Mesothelial cell of epicardium (in vitro differentiated cells): ENCODE measurements at places on chromosomes 3 and 15.
A peak's percentile ranks its signal among the peaks of the same experiment; 100 is the strongest.

DNA sequence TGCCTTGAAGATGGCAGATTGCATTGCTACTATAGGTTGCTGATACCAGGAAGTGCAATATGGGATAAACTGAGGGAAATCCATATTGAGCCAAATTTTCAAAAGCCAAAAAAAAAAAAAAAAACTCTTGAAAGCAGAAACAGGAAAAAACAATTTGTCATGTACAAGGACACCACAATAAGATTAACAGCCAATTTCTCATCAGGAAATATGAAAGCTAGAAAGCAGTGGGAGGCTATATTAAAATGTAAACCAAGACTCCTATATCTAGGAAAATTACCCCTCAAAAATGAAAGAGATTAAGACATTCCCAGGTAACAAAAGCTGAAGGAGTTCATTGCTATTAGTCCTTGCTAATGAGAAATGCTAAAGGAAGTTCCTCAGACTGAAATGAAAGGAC is 462.8 kb upstream of the DPH6 start:
- DNase-seq, result no peak

GRCh38 chr3:42612928-42613327 is 12.4 kb downstream of the NKTR start:
- DNase-seq, result no peak

- DNase-seq, result peak; percentile 37
These were observed 718 bp downstream of the SPG11 start for GRCh38 chr15:44662478-44663409.

DNA sequence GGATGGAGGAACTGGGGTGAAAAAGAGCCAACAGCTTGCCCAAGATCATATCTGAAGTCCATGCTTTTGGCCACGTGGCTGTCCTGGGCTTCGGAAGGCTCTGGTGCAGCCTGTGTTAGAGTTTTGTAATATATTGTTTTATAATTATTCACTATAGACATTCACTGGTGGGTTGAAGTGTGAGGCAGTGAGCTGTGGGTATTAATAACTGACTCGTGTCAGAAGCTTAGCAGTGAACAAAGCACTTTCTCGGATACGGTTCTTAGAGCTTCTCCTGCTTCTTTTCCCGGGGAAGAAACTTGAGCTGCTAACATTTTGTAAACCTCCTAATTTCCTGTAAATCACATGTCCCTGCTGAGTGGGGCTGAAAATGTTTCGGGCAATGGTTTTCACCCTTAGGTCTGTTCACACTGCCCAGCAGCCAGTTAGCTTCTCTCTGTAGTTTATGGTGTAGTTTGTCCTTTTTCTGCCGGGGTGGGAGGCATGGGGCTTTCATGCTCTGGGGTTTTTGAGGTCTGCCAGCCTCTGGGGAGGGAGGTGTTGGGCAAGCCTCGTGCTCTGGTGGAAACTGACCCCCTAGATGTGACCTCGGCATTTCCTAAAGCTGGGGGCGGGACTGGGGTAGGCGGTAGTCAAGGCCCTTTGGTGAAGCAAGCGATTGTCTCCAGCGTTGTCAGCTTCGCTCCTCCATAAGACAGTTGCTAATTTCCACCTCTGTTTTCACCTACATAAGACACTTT is 1.7 kb downstream of the MRAS start:
- DNase-seq, result no peak

DNA sequence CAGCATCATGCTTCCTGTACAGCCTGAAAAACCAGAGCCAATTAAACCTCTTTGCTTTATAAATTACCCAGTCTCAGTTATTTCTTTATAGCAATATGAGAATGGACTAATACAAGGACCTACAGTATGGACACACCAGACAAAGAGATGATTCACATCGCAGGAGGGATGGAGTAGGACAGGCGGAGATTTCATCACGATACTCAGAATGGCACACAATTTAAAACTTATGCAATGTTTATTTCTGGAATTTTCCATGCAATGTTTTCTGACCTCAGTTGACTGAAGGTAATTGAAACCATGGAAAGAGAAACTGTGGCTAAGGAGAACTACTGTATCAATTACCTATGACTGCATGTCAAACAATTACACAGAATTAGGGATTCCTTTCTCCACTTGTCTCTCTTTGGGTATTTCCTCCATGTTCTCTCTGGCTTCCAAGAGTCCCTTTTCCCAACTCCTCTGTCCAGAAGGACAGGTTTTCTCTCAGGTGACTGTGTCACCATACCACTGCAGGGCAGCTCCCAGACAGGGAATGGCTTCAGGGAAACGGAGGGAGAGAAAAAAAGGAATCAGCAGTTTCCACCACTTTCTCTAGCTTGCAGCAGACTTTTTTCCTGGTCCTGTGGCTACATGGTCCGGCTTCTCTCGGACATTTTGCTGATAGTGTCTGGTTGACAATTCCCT is 3.0 kb upstream of the ANO10 start:
- no peak for DNase-seq

GRCh38 chr15:73240866-73241499 is 127.8 kb downstream of the HCN4 start:
- peak; percentile 45 for DNase-seq

DNA sequence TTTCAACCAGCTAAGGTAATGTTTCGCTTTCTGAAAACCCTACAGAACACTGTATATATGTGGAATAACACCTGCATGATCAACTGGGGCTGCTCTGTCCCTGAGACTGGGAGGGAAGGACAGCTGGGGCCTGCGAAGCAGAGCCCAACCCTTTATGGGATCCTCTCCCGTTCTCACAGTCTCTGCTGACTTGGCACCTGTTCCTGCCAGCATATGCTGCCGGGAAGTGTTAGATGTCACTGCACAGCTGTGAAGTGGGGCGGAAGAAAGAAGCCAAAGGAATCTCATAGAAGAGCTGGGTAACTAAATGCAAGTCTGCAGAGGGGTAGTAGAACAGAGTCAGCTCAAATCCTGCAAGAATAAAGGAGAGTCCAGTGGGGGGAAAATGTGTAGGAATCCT is 29.6 kb downstream of the LRRC3B start:
- no peak for DNase-seq

GRCh38 chr3:159548675-159549335 is 439.8 kb upstream of the IL12A start:
- DNase-seq, result no peak

DNA sequence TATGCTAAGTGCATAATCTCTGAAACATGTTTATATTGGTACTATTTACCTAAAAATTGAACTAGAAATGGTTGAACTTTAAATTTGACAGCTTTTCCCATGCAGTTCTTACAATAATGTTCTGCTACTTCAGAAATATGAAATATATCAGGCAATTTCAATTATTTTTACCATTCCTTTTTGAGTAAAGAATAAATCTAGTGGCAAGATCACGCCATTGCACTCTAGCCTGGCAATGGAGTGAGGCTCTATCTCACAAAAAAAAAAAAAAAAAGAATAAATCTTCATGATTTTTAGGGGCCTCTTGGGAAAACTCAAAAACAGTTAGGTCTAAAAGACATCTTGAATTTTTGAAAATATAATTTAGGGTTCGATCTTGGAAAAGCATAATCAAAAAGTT is 10.6 kb upstream of the DNAAF4 start:
- DNase-seq, result no peak

DNA sequence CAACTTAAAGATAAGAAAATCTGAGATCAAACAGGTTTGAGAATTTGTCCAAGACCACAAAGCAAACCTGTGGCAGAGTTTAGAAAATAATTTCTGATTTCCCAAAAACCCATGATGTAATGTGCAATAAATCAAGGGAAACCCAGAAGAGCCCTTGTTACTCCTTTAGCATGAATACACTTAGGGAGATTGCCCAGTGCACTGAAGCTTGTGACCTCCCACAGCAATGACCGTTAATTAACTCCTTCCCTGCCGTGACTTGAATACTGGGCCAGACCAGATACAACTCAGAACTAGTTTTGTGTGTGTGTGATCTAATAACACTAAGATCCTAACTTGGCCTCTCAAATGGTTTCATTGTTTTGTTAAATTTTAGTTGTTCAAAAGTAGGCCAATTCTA is 2.5 kb downstream of the PRKAR2A start:
- DNase-seq, result no peak

DNA sequence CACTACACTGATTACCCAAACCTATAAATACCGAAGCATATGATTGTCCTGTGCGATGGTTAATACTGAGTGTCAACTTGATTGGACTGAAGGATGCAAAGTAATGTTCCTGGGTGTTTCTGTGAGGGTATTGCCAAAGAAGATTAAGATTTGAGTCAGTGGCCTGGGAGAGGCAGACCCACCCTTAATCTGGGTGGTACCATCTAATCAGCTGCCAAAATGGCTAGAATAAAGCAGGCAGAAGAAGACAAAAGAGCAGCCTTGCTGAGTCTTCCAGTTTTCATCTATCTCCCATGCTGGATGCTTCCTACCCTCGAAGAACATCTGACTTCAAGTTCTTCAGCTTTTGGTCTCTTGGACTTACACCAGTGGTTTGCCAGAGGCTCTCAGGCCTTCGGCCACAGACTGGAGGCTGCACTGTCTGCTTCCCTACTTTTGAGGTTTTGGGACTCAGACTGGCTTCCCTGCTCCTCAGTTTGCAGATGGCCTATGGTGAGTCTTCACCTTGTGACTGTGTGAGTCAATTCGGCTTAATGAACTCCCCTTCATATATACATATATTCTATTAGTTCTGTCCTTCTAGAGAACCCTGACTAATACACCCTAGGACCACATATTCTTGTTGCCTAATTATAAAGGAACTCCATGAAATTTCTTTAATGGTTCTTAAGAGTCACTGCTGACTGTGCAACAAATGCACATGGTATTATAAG is 31.7 kb downstream of the CSNK1G1 start:
- no peak for DNase-seq
